Naive B cell (primary cell): ENCODE measurements at places on chromosomes 1 and 21. TPM values are rescaled to one million over a fixed set of nuclear protein-coding genes. Genes with fewer than 3 reads are reported as not detected.

GRCh38 chr1:204314171-204314892, 45.4 kb downstream of the PLEKHA6 start:
- H3K4me1 ChIP-seq = peaks cover 18% of the 10 kb centered on the region
- peaks cover 11% of the 10 kb centered on the region for H3K27me3 ChIP-seq
- no peak overlapping the region for H3K27ac ChIP-seq
- H3K36me3 ChIP-seq = no peaks in the 10 kb centered on the region

DNA sequence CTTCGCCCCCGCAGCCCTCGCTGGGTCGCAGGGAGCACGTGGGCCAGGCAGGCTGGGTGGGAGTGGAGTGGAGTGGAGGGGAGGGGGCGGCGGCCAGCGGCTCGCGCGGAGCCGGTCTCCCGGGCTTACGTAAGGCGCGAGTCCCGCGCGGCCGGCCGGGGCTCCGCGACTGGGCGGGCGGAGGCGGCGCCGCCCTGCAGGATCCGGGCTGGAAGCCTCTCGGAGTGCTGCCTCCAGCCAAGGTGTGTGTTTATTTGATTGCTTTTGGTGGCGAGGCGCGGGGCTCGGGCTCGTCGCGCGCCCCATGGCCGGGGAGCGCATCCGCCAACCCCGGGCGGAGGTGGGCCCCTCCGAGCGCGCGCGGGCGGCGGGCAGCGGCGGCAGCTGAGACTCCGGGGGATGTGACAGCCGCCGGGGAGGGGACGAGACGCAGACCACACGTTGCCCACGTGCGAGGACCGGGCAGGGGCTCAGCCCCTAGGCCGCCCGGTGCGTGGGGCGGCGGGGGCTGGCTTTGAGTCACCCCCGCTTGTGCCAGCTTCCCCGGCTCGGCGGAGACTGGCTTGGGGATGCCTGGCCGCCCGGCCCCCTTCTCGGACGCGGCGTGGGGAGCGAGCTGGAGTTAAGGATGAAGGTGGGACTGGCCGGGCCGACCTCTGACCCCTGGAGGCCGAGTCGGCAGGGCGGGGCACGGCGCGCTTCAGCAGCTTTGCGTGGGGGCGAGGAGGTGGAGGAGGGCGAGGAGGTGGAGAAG, 402 bp upstream of the AK4 start:
- peak; percentile 19 for DNase-seq
- peaks cover 35% of the 10 kb centered on the region for H3K27me3 ChIP-seq
- no peaks in the 10 kb centered on the region for H3K36me3 ChIP-seq
- H3K27ac ChIP-seq = peak overlapping the region; percentile 74
- peaks cover 20% of the 10 kb centered on the region for H3K4me1 ChIP-seq

DNA sequence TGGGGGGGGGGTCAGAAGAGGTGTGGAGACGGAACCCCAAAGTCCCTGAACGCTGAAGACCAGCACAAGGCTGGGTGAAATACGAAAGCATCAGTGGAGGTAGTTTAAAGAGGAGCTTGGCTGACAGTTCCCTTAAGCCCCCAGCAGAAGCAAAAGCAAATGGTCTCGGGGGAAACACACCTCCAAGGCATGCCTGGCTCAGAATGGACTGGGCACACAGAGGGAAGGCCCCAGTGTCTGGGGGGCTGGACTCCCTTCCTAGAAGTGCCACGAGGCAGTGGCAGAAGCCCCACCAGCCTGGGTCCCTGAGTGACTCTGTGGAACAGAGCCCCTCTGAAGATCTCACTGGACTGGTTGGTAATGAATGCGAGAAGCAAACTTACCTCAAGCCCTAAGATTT, 43.9 kb downstream of the UBE2G2 start:
- H3K4me3 ChIP-seq = no peak overlapping the region
- no peaks in the 10 kb centered on the region for H3K27me3 ChIP-seq
- H3K36me3 ChIP-seq = no peaks in the 10 kb centered on the region
- no peak for DNase-seq
- no peak overlapping the region for H3K27ac ChIP-seq

DNA sequence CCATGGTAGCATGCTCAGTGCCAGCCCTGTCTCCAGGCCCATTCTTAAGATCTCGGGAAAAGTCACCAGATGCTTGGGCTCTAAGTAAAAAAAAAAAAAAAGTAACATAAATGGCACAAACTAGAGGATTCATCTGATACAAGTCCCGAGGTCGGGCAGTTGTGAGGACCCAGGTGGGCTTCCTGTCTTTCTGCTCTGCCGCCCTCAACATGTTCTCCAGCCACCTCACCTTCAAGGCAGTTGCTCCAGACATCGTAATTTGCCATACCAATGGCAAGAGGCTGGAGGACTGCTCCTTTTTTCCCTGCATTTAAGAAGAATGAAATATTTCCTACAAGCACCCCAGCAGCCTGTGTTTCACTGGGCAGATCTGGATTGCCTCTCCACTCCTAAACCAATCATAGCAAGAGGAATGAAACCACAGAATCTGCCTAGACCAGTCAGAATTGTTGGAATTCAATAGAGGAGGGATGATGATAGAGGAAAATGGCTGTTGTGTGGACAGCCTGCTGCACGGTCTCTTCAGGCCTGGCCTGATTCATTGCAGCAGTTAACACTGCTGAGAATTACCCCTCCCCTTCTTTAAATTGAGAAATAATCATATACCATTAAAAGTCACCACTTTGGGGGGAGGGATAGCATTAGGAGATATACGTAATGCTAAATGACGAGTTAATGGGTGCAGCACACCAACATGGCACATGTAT, 5.4 kb downstream of the HMGN2 start:
- no peaks in the 10 kb centered on the region for H3K36me3 ChIP-seq
- no peaks in the 10 kb centered on the region for H3K27me3 ChIP-seq
- no peak overlapping the region for H3K27ac ChIP-seq
- no peak overlapping the region for H3K4me3 ChIP-seq
- DNase-seq = no peak

DNA sequence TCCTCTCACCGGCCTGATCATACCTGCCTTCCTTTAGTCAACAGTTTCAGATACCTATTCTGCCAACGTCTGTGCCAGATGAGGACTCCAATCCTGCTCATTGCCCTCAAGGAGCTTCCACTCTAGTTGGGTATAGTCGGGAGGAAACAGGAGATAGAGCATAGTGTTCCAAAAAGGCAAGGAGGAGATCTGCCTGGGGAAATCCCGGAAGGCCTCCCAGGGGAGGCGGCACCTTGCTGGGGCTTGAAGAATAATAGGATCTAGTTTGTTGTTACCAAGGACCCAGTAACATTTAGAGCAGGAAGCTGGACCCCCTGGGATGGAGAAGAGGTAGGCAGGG, 12.3 kb downstream of the LDLRAP1 start:
- H3K4me1 ChIP-seq = peaks cover 60% of the 10 kb centered on the region
- H3K27ac ChIP-seq = no peak overlapping the region
- H3K4me3 ChIP-seq = no peak overlapping the region
- no peaks in the 10 kb centered on the region for H3K27me3 ChIP-seq

- peaks cover 6% of the 10 kb centered on the region for H3K4me1 ChIP-seq
- no peak overlapping the region for H3K27ac ChIP-seq
- H3K27me3 ChIP-seq = no peaks in the 10 kb centered on the region
Observed at GRCh38 chr1:228234921-228235320, 27.1 kb downstream of the OBSCN start.

NKAIN1 gene
- polyA plus RNA-seq = not detected

LYSMD1 gene
- polyA plus RNA-seq = 1.1 TPM

REN gene
- not detected for polyA plus RNA-seq

SH2D2A gene
- 0.31 TPM for polyA plus RNA-seq

GBP2 gene
- polyA plus RNA-seq = 5.4 TPM

CENPF gene
- 0.20 TPM for polyA plus RNA-seq

RGS18 gene
- 5.8 TPM for polyA plus RNA-seq
